HCEC 1CT (cell line): ENCODE measurements at places on chromosomes 2 and 18.
A peak's percentile ranks its signal among the peaks of the same experiment; 100 is the strongest.

DNA sequence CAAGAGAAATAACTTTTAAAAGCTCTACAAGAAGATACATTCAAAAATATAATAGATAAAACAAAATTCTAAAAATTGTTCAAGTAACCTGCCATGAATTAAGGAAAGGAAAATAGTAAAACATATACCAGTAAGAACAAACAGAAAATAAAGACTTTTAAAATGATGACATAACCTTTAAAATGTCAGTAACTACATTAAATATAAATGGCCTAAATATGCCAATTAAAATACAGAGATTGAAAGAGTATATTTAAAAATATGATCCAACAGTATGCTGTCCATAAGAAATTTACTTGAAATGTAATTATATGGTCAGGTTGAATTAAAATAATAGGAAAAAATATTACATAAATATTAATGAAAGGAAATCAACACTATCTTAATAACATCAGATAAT is 911.7 kb upstream of the POU3F3 start:
- DNase-seq: no peak

DNA sequence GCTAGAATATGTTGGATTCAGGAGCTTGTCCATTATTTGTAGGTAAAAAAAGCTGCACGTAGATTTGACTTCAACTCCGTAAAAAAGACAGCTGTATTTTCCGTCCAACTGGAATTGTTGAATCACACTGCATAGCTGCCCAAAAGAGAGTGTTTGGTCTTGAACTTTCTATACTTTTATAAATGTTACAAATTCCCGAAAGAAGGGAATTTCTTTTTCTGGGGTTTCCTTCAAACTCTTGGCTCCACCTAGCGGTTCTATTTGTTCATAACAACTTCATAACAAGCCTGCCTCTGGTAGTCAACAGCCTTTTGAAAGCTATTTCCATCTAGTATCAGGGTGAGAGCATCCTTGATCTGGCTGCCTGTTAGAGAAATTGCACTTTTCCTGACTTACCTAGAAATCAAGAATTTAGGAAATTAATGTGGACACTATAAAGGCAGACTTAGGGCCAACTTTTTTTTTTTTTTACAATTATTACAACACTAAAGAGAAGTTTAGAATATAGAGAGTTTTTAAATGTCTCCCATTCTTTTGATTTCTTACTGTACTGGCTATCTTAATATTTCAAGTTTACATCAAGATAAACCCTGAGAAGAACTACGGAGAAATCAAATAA is 48.1 kb downstream of the TMEM185B start:
- DNase-seq: peak; percentile 60

GRCh38 chr2:178401994-178402437 is 49.0 kb downstream of the PRKRA start:
- no peak for DNase-seq

- peak; percentile 27 for DNase-seq
Measured at GRCh38 chr2:206274434-206275311, at the start of gene ZDBF2. Gene ZDBF2 (plus strand): TSS chr2:206274663. CDS start chr2:206281850, 7,187 bp downstream.

DNA sequence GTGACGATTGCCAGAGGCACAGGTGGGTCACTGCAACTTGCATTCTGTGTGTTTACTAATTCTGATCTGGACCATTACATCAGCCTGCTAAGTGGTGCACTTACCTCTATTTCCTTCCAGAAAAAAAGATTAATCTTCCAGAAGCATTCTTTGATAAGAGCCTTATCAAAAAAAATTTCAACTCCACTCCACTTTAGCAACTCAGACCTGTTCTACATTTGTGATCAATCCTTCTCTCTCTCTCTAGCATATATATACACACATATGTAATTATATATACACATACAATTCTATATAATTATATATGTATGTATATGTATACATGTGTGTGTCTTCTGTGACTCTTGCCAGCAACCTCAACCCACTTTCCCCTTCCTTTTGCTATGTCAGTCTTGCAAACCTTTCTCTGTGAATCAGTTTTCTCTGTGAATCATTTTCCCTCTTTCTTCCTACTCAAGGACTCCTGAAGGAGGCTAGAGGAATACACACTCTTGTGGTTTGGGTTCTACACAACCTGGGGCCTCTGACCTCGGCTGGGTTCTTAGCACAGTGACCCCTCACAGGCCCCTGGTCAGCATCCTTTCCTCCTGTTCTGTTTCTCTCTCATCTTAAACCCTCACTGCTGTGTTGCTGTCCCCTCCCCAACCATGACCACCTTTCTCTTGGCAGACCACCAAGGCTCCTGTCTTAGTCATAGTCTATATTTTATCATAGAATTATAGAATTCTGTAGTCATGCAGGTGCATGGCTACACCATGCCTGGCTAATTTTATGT is 130.4 kb upstream of the PELI1 start:
- DNase-seq: no peak

GRCh38 chr18:14776801-14777200 is 28.8 kb downstream of the ANKRD30B start:
- no peak for DNase-seq

GRCh38 chr2:144548532-144549191 is 28.7 kb upstream of the ZEB2 start:
- no peak for DNase-seq

DNA sequence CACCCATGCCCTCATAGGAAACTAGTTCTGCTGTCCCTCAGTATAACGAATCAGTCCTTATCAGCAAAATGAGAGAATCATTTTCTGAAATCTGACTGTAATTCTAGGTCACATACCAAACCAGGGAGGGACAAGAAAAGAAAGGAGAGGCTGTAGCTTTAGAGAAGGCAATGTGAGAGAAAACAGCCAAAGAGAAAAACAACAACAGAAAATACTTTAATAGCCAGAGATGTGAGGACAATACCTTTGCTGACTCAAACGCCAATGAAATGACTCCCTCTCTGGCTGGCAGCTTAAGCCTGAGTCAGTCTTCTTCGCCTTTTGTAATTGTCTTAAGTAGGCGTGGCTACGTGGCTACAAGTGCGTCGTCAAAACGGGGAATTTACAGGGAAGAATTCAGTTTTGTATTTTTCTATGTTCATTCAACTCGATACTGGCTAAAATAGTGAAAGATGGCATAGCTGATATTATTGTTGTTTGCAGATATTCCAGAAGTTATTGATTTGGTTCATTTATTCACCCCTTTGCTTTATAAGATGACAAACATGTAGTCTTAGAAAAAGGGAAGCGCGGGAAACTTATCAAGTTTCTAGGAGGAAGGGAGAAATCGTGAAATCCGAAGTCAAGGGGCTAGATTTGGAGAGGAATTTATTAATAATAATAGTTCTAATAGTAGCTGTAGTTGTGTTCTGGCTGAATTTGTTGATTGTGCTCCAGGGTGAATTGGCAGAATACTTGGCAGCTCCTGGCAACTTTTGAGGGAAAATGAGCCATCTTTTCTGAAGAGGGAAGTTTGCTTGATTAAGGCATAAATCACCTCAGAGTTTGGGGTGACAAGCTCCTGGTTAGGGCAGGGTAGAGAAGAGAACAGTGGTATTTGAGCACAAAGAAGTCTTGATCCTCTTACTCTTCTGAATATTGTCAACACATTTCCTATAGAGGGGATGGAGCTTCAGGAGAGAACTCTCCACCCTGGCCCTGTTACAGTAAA is at the start of gene IL1A:
TSS of gene IL1A (minus strand) at position 295 of the 991 bp plus-strand sequence. CDS start 723 bp downstream, outside the sequence.
- peak; percentile 54 for DNase-seq

- DNase-seq: no peak
Measured at GRCh38 chr2:211611061-211611518, 927.5 kb downstream of the ERBB4 start.

- no peak for DNase-seq
Measured at GRCh38 chr18:60649842-60650536, 277.4 kb upstream of the MC4R start.

DNA sequence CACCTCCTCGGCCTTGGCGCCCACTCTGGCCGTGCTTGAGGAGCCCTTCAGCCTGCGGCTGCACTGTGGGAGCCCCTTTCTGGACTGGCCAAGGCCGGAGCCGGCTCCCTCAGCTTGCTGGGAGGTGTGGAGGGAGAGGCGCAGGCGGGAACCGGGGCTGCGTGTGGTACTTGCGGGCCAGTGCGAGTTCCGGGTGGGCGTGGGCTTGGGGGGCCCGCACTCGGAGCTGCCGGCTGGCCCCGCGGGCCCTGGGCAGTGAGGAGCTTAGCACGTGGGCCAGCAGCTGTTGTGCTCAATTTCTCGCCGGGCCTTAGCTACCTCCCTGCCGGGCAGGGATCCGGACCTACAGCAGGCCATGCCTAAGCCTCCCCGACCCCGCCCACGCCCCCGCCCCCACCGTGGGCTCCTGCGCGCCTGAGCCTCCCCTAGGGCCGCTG is 25.3 kb upstream of the TNP1 start:
- DNase-seq: no peak

DNA sequence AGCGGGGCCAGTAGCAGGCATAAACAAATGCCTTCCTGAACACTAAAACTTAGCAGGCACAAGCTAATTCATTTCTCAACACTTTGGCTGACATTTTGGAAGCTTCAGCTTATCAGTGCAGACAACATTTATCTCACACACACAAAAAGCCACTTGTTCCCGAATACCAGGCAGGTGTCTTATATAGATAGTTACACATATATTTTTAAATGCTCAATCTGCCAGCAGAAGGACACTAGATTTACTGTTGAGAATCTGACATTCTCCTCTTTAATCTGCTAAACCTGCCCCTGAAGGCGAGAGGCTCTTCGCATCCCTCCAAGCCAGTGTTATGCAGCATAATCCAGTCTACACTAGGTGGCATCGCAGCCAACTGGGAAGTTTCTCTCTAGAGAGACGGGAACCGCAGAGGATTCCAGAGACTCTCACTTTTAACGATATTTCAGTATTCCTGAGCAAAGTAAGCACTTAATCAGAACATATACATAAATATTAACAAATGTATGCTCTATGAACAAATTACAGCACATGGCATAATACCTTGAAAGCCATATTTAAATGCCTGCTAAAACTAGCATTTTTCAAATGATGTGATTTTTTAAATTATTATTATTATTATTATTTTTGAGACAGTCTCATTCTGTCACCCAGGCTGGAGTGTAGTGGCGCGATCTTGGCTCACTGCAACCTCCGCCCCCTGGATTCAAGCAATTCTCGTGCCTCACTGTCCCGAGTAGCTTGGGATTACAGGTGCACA is 90.2 kb upstream of the SCG2 start:
- DNase-seq: peak; percentile 48

DNA sequence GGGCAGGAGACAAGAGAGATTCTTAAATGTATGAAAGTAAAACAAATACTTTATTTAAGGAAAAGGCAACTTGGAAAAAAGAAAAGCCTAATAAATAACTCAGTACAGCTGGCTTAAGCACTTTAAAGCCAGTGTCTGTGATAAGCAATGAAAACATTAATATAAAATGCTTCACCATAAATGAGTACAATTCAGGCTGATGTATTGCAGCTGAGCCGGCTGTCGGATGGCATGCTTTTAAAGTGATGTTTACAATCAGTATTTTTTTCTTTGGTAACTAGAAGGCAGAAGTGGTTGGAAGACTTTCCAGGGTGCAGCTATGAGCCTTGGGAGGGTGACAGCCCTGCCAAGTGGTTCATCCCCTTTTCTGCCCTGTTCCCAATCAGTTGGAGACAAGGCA is 58.7 kb upstream of the CELF4 start:
- DNase-seq: no peak

DNA sequence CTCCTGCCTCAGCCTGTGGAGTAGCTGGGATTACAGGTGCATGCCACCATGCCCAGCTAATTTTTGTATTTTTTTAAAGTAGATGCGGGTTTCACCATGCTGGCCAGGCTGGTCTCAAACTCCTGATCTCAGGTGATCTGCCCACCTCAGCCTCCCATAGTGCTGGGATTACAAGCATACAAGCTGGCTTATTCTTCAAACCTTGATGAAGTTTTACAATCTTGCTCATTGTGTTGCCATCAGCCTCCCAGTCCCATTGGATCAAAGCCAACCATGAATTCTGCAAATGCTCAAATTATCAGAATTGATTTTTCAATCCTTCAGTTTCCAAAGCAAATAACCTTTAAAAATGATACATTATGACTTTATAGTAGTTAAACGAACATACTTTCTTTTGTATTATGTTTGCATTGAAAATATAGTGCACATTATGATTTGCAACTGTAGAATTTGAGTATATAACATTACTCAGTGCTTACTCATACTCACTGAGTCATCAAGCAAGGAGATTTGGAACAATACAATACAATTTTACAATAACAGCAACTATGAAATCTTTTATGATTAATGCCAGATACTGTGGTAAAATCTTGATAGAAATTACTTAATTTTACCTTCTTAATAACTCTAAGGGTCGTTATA is 1491.9 kb upstream of the CELF4 start:
- DNase-seq: peak; percentile 20

- no peak for DNase-seq
Measured at GRCh38 chr2:126799301-126799700, 99.4 kb upstream of the TEX51 start.

- DNase-seq: no peak
Measured at GRCh38 chr2:171345971-171346722, 87.6 kb downstream of the METTL8 start.

DNA sequence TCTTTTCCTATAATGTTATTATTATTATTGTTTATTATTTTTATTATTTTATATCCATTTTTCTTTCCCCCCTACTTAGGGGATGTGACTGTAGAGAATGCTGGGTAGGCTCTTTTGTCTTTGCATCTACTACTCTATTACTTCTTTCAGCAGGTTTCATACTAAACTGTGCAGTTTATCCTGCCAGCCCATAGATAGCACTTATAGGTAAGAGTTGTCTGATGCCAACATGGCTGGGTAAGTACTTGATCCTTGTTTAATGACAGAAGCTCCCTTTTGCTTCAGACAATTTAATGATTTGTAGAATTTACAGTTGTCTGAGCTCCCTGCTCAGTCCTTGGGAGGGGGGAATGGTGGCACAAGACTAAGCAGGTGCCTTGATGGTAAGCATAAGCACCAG is 262.9 kb upstream of the CDH2 start:
- DNase-seq: peak; percentile 41

DNA sequence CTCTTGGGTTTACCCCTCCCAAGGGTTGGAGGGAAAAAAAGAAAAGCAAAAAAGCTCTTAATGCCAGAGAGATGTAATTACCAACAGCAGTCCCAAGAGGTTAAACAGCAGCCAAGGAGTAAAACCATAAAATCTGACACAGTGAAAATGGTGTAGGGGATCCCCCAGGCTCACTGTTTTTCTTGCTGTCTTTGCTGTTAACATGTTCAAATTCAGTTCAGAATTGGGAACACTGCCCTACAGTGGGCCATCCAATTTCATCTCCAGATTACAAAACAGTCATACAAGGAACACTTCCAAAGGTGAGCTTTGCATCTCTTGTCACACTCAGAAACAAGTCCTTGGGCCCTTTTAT is 54.5 kb downstream of the PLEKHM3 start:
- DNase-seq: no peak
